Stimulated activated CD4-positive, alpha-beta T cell treated with anti-CD3 and anti-CD28 coated beads, Interleukin-4, amount 100 ng/mL, for 24 hours (primary cell): ENCODE measurements at places on chromosomes 1 and 21.

- DNase-seq = no peak
Measured at GRCh38 chr1:8814865-8815264, 2.6 kb downstream of the RERE start.

- DNase-seq = peak; percentile 18
Measured at GRCh38 chr1:109161858-109162606, 48.1 kb downstream of the ELAPOR1 start.

DNA sequence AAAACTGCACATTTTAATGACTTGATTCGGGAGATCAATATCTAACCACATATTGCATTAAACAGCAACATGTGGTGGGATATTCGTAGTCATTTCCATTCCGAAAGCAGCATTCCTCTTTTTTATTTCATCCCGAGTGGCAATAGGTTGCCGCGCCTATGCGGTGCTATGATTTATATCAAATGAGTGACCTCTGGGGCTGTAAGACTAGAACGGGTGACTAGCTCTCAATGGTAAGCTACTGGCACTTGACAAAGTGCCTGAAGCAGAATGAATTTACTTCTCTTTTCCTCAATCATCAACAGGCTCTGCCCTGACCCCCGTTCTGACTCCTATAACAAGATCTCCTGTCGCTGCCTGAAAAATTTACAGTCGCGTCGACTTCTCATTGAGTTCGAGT is 162.3 kb downstream of the ZNF281 start:
- DNase-seq = no peak

- DNase-seq = no peak
Measured at GRCh38 chr1:46172321-46172720, 2.6 kb upstream of the TSPAN1 start.

- no peak for DNase-seq
Measured at GRCh38 chr1:15953791-15954241, 22.1 kb downstream of the ZBTB17 start.

DNA sequence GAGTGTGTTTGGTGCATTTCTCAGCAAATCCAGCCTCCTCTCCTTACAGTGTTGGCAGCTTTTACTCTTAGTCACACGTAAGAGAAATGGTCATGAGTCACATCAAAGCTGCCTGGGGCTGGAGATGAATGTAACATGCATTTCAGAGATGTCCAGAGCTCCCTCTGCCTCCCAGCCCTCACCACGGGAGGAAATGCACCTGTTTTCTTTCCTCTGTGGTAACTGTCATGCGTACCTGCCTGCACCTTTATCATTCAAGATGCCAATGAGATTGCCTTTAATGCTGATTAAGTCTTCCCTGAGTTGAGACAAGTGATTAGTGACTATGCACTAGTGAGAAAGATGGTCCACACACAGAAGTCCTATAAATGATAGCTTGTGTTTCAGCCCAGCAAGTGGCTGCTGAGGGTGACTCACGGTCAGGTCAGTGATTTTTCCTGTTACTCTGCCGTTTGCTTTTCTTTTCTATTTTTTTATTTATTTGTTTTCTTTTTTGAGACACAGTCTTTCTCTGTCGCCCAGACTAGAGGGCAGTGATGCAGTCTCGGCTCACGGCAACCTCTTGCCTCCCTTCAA is 277.3 kb upstream of the FMN2 start:
- DNase-seq = peak; percentile 22

- no peak for DNase-seq
Measured at GRCh38 chr1:52659851-52660596, 27.1 kb downstream of the SHISAL2A start.

DNA sequence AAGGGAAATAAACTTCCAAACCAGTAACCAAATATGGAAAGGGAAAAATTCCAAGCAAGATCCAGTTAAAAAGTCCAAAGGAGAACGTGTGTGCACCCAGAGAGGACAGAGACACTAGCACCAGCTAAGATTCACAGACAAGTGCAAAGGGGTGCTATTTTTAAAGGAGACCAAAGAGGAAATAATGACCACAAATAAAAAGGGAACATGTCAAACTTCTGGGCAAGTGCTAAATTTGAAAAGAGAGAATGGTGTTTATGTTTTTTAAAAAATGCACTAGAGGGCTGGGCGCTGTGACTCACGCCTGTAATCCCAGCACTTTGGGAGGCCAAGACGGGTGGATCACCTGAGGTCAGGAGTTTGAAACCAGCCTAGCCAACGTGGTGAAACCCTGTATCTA is 8.6 kb downstream of the JAM2 start:
- no peak for DNase-seq

- DNase-seq = no peak
Measured at GRCh38 chr1:43711049-43711448, 3.7 kb downstream of the ST3GAL3 start.

DNA sequence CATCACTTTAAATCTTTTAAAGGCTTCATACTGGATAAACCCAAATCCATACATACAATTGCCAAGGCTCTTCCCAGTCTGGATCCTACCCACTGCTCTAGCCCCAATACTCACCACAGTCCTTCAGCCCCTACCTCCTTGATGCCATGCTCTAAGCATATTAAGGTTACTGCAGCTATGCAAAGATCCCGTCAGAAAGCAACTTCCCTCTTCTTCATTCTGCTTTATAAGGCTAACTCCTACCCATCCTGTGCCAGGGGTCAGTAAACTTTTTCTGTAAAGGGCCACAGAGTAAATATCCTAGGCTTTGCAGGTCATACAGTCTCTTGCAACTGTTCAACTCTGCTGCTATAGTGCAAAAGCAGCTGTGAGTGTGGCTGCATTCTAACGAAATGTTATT is 34.3 kb upstream of the MTF1 start:
- DNase-seq = no peak

GRCh38 chr1:8704866-8705506 is 112.5 kb downstream of the RERE start:
- no peak for DNase-seq

- no peak for DNase-seq
Measured at GRCh38 chr1:228010921-228011320, 4.1 kb downstream of the WNT3A start.

GRCh38 chr1:44405798-44406736 is 1.0 kb downstream of the RNF220 start:
- no peak for DNase-seq

- DNase-seq = no peak
Measured at GRCh38 chr21:41861255-41861654, 17.9 kb downstream of the PRDM15 start.

DNA sequence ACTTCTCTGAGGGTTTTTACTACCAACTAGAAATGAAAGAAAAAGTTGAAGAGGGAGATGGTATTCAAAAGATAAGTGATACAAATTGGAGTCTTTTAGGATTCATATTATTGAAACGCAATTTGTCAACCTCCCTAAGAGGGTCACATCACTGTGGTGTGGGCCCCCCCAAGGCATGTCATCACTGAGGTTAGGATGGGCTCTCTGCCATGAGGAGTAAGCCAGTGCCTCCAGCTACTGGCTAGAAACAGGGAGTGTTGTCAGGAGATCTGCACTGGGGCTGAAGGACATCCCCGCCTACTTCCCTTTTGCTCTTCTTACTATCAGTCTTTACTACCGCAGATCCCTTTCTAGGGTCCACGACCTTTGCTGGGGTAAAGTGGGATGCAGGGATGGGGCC is 25.9 kb downstream of the ITSN1 start:
- no peak for DNase-seq

- DNase-seq = no peak
Measured at GRCh38 chr1:63670164-63670563, 77.0 kb downstream of the PGM1 start.

- no peak for DNase-seq
Measured at GRCh38 chr1:246923482-246923881, 8.3 kb downstream of the AHCTF1 start.
